ENCODE measurements at places on chromosomes 12 and 14.

DNA sequence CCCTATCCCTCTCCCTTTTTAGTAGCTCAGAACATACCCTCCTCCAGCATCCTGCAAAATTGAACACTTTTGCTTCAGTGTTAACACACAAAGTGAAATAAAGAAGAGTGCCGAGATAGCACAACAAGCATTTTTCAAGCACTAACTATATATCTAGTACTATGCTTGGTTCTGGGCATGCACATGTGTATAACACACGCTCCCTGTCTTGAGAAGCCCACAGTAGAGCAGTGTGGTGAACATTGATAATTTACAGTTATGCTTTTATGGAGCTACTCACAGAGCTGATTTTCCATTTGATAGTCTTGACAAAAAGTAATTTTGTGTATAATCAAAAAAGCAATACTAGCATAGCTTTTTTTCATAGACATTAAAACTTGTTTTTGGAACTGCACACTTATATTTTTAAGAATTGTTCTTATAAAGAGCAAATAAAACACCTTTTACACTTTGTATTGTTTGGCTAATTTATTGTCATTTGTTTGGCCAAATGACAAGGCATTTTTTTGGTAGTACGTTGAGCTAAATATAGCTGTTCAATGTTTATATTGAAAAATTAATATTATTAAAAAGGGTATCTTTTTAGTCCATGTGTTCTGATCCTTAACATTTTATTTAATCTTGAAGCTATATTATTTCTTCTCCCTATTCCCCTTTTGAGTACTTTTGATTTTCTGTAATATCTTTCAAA is 39.7 kb downstream of the LEMD3 start:
- no peak for DNase-seq

DNA sequence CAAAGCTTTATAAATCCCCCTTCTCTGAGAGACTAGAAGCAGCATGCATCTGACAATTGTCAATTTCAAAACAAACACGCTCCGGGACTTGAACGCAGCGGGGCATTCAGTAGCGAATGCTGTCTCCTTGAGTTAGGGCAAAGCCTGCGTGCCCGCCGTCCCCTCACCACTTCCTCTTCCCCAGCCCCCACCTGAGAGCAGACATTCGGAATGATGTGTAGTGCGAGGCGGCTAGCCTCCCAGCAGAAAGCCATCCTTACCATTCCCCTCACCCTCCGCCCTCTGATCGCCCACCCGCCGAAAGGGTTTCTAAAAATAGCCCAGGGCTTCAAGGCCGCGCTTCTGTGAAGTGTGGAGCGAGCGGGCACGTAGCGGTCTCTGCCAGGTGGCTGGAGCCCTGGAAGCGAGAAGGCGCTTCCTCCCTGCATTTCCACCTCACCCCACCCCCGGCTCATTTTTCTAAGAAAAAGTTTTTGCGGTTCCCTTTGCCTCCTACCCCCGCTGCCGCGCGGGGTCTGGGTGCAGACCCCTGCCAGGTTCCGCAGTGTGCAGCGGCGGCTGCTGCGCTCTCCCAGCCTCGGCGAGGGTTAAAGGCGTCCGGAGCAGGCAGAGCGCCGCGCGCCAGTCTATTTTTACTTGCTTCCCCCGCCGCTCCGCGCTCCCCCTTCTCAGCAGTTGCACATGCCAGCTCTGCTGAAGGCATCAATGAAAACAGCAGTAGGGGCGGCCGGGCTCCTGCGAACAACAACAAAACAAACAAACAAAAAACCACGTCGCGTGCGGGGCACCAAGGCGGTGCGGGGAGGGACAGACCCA is 2.2 kb downstream of the PRMT8 start:
- DNase-seq = no peak

- no peak for DNase-seq
These were observed 57.1 kb downstream of the ZDHHC17 start for GRCh38 chr12:76820888-76821482.

GRCh38 chr14:67358924-67359774 is 455 bp downstream of the ATP6V1D start:
- DNase-seq = peak; percentile 6

DNA sequence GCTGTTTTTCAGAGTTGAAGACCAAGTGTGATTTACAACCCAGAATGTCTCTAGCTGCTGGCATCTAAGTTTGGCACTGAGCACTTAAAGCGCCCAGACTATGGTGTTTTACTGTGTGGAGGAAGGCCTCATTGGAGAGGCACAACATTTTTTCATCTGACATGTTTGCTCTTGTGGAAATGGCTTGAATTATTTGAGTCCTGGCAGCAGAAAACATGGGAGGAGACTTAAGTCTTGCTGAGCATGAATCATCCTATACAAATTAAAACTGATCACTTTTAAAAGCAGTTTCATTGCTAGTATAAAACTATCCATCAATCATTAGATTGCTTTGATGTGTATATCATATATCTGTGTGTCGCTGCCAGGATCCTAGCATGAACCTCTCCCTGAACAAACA is 85.9 kb upstream of the REP15 start:
- no peak for DNase-seq

GRCh38 chr12:24742378-24742777 is 206.5 kb downstream of the BCAT1 start:
- peak; percentile 89 for DNase-seq

DNA sequence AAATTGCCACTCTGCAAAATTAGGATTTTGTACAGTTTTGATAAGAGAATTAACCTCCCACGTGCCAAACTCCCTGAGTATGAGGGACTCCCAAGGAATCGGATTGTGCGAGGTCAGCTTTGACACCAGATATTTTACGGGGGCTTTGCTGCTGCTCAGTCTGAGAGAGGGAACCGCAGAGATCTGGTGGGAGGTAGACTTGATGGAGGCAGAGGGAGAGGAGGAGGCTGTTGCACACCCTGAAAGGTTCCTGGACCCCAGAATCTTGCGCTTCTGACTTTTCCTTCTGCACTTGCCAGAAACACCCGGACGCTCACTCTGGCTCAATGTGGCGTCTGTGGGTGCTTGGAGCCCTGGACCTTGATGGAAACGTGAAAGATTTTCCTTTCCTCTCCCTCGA is 83.9 kb downstream of the PAPOLA start:
- no peak for DNase-seq

DNA sequence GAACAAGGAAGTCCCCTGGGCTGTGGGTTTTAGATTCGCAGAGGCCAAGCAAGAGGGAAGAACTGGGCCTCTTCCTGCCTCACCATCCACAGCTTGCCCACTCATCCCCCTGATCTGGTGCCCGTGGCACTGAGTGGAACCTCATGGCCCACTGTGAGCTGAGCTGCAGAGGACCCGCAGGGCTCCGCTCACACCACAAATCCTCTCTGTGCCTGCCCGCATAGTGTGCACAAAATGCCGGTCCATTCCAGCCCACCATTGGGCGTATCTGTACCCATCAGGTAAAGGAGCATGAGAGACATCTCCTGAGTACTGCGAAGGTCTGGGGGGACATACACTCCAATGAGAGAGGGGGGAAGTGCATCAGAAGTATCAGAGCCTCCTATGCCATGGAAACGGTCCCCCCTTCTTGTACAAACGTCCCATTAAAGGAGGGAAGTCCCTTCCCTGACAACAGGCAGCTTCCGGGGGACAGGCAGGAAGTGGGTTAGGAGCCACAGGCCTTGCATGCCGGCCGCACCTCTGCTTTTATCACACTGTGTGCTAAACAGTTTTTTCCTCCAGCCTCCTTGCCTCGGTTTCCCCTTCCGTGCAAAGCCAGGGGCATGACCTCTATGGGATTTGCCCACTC is 309.4 kb upstream of the DIO3 start:
- no peak for DNase-seq

DNA sequence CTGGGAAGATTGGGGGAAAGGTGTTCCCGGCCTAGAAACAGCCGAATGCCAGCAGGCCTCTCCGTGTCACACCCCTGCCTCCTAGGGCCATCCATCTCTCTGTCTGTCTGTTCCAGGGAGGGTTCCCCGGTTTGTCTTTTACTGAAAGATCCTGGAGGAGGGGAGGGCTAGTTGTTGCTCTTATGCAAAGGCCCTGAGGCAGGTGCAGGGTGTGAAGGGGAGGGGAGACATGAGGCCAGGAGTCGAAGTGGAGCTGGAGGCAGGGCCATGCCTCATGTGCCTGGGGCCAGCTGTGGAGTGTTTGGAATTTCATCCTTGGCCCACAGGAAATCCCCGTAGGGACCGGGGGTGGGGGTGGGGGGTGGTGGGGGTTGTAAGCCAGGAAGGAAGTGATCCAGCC is 8.7 kb upstream of the RCOR1 start:
- DNase-seq = no peak

- no peak for DNase-seq
These were observed 4.8 kb upstream of the LMNTD1 start for GRCh38 chr12:25557830-25558436.

DNA sequence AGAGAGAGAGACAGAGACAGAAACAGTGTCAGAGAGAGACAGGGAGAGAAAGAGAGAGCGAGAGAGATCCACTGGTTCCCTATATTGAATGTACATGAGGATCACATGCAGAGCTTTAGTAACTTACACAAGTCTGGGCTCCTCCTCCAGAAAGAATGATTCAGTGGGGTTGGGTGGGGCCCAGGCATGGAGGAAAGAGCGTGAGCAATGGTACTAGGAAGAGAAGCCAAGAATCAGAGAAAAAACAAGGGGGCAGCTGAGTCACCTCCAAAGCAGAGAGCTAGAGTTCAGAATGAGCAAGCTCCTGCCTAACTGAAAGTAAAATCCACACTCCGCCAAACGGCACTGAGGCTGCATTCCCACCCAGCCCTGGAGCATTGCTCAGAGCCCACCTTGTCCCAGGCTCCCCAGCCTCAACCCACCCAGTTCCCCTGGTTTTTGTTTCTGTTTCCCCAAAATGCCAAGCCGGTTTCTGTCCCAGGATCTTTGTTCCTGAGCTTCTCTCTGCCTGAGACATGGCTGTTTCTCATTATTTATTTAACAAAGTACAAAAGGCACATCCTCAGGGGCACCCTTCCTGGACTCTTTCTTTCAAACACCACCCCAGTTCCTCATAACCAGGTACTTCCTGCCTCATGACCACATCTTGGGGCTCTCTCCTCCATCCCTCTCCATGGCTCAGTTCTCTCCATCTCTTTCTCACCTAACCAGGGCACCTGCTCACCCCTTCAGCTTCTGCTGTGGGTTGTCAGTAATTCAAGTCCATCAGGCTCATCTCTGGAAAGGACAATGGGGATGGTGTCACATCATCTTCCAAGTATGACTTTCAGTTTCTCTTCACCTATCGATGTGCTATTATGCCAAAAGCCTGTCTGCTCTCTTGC is 670.3 kb upstream of the TBX3 start:
- DNase-seq = peak; percentile 29

DNA sequence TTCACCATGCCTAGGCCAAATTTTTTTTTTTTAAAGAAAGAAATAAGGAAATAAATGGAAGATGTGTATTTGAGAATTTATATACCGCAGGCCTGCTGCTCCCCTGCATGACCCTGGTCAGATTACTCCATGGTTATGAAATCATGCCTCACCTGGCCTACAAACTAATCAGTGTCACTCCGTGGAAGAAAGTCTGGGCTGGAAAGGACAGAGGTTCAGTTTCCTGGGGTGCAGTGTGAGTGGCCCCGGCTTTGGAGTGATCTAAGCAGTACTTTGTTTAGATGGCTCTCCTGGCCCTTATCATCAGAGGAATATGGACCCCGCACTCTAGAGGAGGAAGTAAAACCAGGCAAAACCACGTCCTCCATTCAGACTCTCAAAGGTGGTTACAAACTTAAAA is 9.6 kb downstream of the APOBEC1 start:
- DNase-seq = no peak

DNA sequence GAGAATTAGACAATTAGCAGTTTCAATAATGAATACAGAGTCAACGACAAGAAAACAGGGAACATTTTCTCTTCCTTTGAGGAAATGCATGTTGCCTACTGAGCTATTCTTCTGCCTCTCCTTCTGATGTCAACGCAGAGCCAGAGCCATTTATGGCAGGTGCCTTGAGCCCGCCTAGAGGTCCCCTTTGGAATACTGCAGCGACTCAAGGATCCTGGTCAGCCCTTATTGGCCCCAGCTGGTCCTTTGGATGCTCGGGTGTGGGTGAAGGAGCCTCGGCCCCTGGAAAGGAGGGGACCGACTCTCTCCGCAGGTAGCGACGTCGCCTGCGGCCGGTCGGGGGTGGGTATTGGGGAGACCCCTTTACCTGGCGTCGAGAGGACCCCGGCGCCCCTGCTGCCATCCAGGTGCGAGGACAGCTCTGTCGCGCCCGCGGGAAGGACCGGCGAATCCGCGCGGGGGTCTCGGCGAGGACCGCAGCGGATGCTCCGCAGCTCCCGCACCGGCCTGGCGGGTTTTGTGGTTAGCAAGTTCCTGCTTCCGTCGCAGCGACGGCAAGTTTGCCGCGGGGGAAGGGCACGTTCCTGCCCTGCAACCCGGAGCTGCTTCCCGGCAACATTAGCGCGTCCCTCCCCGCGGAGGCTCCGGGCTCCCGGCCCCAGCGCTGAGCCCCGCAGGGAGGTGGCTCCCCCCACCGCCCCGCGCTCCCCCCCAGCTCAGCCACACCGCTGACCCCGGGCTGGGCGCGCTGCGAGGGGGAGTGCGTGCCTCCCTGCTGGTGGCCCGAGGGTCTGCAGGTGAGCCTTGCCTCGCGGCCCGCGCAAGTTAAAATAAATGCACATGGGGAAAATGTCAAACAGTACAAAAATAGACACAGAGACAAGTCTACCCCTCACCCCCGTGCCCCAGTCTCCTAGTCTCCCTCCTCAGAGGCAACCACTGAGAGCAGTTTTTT is at the start of gene MANSC1:
TSS of gene MANSC1 (minus strand) at position 532 of the 955 bp plus-strand sequence. CDS start 6,928 bp downstream, outside the sequence.
- peak; percentile 28 for DNase-seq

GRCh38 chr14:103031956-103032355 is 25.4 kb downstream of the CDC42BPB start:
- no peak for DNase-seq

DNA sequence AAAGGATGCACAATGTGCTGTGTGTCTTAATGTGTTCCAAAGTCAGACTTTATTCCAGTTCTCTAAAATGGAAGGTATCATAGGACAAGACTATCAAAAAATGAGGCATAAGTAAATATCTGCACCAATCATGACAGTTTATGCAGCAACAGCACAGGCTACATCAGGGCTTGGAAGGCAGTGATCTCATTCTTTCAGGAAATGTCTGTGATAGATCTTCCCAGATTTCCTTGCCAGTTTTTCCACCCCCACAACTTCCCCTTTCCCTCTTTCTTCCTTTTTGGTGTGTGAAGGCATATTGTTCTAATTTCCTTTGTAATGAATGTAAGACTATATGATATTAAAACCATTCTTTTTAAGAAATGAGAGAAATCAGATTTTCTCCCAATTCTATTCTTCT is 326.7 kb downstream of the ATP23 start:
- DNase-seq = no peak

GRCh38 chr14:75232597-75232996 is 46.0 kb upstream of the FOS start:
- DNase-seq = peak; percentile 13
